Progenitor cell of endocrine pancreas (in vitro differentiated cells): ENCODE measurements at places on chromosomes 4 and X.

GRCh38 chr4:4440333-4441061 lies 53.6 kb downstream of the NSG1 start:
- no peak for DNase-seq

- no peak for DNase-seq
Measured at GRCh38 chr4:98311656-98312055, 50.5 kb downstream of the RAP1GDS1 start.

- no peak for DNase-seq
Measured at GRCh38 chr4:107917500-107917899, 13.8 kb upstream of the CYP2U1 start.

GRCh38 chrX:84710611-84711010 lies 208.4 kb upstream of the HDX start:
- no peak for DNase-seq

DNA sequence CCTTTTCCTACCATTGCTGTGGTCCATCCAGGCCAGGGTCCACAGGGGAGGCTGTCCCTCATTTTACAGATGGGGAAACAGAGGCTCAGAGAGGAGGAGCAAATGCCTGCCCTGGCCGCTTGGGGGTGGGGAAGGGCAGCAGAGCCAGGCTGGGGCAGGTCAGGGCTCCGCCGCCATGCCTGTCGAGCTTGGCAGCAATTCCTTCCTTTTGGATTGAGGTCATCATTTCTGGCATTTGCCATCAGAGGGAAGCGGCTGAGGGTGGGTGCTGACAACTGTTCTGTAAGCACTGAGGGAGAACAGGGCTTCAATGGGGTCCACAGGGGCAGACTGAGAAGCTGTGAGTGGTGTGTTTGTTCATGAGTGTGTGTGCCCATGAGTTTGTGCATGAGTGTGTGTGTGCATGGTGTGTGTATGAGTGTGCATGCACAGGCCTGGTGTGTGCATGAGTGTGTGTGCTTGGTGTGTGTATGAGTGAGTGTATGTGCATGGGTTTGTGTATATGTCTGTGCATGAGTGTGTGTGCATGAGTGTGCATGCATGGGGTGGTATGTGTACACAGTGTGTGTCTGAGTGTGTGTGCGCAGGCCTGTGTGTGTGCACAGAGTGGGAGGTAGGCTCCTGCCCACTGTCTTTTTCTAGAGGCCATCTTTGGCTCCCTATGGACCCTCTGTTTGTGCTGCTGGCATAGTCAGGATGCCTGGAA lies 115.2 kb downstream of the SORCS2 start:
- no peak for DNase-seq

DNA sequence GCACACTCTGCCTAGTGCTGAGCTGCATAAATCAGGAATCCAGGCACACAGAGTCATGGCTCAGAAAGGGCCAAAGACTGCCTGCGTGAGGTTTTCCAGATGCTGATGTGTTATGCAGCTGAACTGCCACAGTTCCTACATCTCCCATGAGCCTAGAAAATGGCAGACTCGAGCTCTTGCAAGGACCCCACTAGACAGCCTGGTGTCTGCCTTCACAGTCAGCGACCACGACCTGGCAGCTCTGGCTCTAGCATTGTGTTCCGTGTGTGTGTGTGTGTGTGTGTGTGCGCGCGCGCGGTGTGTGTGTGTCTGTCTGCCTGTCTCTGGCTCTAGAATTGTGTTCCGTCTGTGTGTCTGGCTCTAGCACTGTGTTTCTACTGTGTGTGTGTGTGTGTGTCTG lies 203.6 kb upstream of the AGTR2 start:
- DNase-seq: no peak

GRCh38 chr4:2264481-2265041 lies 2.7 kb upstream of the MXD4 start:
- DNase-seq: no peak

DNA sequence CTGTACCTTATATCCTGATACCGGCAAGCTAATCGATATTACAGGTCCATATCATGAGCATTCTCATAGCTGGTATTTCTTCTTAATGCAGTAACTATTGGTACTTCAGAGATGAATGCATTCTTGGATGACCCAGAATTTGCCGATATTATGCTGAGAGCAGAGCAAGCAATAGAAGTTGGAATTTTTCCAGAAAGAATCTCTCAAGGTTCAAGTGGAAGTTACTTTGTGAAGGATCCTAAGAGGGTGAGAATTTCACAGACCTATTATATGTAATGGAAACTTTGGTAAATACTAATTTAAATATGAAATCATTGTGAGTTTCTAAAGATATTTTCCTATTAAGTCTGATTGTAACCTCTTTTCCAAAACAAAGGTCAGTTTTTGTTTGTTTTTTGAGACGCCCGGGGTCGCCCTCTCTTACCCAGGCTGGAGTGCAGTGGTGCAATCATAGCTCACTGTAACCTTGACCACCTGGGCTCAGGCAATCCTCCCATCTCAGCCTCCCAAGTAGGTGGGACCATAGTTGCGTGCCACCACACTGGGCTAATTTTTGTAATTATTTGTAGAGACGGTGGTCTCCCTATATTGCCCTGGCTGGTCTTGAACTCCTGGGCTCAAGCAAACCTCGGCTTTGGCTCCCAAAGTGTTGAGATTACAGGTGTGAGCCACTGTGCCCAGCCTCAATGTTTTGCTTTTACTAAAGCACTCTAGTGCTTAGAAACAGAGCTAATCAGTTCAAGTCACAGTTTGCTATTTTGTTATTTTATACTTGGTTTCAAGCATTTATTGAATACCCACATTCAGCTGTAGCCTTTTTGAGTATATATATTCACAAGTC lies 18.6 kb downstream of the PI4K2B start:
- no peak for DNase-seq

DNA sequence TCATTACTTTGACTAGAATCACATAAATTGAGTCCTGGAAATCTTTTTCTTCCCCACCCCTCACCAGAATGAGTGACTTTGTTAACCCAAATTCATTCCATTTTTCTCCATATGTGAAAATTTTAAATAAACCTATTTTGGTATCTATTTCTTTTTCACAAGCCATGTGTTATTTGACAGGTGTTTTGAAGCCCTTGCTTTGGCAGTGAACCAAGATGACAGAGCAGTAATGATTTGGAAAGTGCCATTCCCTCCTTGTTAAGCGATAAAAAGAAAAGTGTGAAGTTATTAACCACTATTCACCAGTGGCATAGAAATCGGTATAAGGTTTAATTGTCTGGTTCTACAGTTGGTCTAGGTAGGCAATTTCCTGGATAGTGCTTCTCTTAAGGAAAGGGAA lies 66.1 kb downstream of the POLA1 start:
- no peak for DNase-seq

DNA sequence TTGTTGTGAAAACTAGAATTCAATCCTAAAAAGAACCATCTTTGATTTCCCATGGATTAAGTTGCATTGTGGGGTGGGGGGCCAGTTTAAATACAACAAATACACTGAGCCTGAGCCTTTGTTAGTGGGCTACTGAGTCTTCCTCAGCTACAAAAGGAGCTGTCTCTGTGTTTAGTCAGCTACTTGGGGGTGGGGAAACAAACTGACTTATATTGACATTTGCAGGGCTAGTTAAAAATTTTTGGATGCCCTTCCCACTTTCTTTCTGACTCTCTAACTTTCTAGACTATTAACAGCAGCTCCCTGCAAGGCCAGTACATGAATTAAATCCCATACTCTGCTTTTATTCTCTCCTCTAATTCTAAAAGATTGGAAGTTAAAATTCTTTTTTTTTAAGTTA lies 32.5 kb upstream of the FHDC1 start:
- DNase-seq: no peak

DNA sequence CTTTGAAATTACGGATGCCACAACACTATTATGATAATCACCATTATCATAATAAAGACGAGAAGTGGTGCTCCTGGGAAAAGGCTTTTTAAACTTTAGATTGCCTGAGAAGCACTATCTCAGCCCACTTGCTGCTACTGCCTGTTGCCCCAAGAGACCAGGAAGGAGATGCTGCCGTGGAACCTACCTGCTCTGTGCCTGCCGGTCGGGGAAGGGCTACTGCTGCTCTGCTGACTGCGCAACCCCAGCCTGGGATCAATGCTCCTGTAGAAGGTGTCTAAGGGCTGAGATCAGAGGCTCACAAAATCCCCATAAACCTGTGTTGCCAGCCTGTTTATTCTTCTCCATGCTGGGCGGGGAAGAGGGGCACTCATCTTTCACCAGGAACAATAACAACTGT lies 145.3 kb upstream of the VCX3B start:
- DNase-seq: no peak

DNA sequence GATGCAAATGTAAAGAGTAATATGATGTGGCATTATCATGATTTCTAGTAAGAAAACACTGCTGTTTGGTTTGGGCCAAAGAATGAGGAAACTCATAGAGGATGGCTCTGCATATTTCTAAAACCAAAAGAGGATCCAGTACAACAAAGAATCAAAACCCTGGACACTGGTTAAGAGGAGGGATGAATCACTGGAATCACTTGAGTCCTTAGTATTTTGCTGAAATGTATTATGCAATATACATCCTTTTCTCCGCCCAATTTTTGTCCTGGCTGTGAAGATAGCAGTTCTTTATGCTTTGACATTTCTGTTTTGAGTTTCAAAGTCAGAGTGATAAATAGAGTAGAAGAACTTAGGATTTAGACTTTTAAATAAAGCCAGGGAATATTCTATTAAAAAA lies 345.9 kb downstream of the PACRGL start:
- no peak for DNase-seq

GRCh38 chrX:153510383-153510782 lies 7.1 kb upstream of the ATP2B3 start:
- no peak for DNase-seq

GRCh38 chr4:43243433-43244116 lies 351.1 kb downstream of the GRXCR1 start:
- DNase-seq: no peak

- no peak for DNase-seq
Measured at GRCh38 chrX:114635986-114636385, 52.1 kb downstream of the HTR2C start.

- no peak for DNase-seq
Measured at GRCh38 chr4:156638334-156638733, 333.3 kb downstream of the PDGFC start.

GRCh38 chrX:103124284-103124683 lies 31.3 kb upstream of the NXF3 start:
- DNase-seq: no peak

DNA sequence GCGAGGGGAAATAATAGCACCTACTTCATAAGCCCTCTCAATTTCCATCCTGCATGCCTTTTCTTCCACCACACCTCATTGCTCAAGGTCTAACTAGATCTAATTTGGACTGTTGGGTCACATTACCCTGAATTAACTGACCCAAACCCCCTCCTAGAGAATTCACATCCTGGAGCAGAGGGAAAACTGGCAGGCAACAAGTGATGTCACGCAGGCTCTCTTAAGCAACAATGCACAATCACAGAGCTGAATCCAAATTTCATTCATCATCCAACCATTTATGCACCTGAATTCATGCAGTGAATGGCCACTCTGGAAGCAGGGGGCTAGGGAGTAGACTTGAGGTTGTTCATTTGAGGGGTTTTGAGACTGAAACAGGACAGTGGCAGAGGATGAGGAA lies 107.7 kb upstream of the HUWE1 start:
- DNase-seq: no peak

DNA sequence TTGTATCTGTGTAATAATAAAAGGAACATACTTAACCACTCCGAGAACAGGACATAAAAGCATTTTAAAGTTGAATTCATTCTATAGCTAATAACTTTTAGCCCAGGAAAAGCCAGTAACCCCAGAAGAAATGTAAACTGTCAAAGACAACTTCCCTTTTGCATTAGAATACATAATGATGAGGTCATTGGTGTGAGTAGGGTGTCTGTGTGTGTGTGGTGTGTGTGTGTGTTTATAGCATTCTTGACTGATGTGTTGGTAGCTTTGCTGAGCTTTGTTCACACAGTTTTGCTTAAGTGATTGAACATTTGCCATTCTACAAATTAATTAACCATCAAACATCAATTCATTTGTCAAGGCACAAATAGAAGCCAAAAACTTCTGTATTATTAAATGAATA lies 559.6 kb downstream of the ARAP2 start:
- DNase-seq: no peak

GRCh38 chrX:133804072-133804471 lies 181.3 kb downstream of the GPC3 start:
- DNase-seq: no peak

DNA sequence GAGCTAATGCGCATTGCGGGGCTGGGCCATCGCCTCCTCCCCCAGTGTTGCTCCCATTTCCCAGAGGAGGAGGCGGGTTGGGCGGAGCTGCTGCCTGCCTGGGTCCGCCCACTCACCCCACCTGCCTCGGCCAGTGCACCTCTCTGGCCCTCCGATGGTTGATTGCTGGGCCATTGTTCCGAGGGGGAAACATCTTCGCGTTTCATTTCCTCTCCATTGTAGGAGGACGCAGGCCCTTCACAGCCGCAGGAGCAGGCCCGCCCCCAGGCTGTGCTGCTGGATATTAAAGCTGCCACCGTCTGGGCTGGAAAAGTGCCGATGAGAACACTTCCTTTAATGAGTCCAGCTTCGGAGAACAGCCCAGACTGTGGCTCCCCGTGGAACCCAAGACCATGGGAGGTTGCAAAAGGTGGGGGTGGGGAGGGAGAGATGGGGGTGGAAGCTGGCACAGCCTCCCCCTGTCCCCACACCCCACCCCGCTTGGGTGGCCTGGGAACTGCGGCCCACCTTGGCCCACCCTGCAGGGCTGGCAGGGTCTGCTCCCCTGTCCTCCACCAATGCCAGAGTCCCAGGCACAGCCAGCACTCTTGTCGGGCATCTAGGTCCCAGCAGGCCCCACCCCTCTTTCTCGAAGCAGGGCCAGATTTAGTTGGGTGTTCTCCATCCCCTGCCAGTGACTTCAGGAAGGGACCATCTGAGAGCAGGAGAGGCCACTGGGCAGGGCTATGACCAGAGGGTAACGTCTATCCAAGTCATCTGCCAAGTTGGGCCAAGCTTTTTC lies 96.6 kb downstream of the ADRA2C start:
- DNase-seq: no peak

DNA sequence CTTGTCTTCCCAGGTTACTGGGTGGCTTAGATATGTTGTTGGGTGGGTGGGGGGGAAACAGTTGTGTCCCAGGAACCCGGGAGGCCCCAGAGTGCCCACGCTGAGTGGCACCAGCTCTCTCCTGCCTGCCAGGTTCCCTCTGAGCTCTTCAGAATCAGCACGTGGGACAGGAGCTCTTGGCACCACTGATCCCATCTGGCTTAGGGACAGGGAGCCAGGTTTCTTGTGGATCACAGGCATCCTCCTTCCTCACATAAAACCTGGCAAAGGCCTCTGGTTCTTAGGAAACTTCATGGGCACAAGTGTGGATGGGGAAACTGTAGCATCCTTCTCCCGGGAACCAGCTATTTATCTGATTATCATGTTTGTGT lies 3.4 kb downstream of the GPR78 start:
- DNase-seq: no peak
